ENCODE measurements at places on chromosomes 2 and 18.

DNA sequence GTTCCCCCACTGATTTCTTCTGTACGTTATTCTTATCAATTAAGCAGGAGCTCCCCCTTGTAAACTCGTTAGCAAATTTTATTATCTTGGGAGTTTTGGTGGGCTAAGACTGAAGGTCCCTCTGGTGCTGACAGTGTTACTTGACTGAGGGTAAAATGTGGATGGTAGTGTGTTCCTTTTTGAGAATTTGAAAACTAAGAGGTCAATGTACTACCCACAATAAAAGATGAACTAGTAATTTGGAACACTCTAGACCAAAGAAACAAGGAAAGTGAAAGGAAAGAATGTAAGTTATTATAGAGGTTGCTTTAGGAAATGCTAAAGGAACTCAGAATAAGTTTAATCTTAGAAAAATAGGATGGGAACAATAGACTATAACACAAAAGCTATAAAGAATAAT, 35.1 kb downstream of the YWHAQ start:
- no peak for DNase-seq

- DNase-seq, result no peak
These were observed 391.3 kb upstream of the FIGN start for GRCh38 chr2:164126960-164127660.

DNA sequence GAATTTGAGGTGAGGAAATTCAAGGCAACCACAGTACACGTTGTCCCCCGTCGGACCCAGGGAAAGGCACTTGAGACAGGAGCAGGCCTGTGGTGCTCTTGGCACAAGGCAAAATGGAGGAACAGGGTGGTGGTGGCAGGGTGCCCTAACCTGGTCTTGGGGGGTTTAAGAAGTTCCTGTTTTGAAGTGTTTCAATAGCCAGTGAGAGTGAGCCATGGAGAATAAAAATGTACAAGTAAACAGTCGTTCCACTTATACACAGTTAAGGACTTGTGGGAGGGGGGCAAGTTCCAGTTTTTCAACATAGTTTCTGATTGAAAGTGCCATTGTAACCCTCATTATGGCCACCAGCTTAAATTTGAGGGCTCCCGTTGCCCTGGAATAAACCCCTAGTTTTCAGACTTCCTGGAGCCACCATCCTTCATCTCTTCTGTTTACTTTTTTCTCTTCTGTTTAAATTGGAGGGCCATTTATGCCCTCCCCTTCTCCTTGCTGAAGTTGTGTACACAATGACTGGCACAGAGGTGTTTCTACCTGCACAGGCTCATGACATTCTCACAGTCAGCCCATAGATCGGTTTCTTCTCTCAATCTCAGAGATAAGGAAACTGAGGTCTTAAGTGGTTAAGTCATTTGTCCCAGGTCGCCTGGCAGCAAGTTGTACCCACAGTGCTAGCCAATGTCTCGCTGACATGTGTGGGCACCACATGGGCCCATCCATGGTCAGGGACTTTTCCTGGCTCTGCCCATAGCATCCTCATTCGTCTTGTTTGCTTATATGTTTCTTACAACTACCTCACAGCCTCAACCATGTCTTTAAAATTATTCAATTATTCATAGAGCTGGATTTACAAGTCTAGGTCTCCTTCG, 66.0 kb upstream of the ST3GAL5 start:
- no peak for DNase-seq

GRCh38 chr2:57876313-57876712, 170.3 kb upstream of the VRK2 start:
- no peak for DNase-seq

DNA sequence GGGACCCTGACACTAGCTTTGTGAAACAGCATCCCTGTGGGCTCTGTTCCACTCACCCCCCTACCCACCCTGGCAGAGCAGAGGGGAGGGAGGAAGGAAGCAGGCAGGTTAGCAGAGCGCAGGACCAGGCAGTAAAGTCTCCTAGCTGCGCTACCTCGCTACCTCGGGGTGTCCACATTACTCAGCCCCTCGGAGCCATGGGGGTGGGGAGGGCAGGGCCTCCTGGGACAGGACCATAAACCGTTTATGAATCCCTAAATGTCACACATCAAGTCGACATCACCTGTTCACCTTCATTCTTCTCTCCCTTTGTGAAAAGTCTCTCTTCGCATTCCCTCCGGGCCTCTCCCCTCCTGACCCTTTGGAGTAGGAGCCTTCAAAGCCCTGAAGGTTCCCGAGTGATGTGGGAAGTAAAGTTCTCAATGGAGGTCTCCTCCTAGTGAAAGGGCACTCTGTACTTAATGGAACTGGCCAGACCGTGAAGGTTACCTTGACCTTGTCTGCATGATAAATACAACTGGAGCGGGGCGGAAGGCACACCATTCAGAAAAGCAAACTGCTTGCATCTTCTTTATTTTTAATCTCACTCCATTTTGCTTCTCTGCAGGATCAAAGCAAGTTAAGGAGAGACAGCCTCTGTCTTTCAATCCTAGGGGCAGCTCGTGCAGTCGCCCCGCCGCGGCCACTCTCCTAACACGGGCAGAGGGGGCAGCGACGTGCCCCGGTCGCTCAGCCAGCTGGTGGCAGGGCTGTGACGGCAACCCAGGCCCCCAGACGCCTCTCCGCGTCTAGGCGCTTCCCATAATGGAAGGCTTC, 23.7 kb upstream of the SMAD7 start:
- DNase-seq, result no peak

- DNase-seq, result no peak
These were observed 498.2 kb upstream of the TCF4 start for GRCh38 chr18:56086176-56086575.

DNA sequence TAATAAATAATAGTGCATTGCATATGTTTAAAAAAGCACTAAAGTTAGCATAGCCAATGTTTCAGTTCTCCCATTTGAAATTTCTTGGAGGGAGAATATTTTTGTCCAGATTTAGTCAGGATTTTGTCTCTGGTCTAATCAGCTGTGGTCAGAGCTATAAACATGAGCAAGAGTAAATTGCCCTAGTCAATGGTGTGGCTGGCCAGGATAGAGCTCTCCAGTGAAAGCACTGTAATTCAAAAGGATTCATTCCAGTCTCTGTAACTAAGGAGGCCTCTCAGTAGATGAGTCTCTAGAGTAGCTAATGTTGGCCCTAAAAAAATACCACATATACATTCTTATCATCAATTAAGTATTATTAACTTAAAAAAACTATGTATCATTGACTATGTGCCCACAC, 241.6 kb downstream of the CDCA7 start:
- no peak for DNase-seq

All from chondrocyte (in vitro differentiated cells).